Renal cortical epithelial cell (primary cell): ENCODE measurements at places on chromosomes 5 and 9. TPM values are rescaled to one million over a fixed set of nuclear protein-coding genes. Genes with fewer than 3 reads are reported as not detected.

GRCh38 chr9:120758544-120758943 lies 34.7 kb downstream of the FBXW2 start:
- no peak for DNase-seq

GRCh38 chr9:21607576-21607975 lies 125.5 kb upstream of the IFNE start:
- DNase-seq = no peak

DNA sequence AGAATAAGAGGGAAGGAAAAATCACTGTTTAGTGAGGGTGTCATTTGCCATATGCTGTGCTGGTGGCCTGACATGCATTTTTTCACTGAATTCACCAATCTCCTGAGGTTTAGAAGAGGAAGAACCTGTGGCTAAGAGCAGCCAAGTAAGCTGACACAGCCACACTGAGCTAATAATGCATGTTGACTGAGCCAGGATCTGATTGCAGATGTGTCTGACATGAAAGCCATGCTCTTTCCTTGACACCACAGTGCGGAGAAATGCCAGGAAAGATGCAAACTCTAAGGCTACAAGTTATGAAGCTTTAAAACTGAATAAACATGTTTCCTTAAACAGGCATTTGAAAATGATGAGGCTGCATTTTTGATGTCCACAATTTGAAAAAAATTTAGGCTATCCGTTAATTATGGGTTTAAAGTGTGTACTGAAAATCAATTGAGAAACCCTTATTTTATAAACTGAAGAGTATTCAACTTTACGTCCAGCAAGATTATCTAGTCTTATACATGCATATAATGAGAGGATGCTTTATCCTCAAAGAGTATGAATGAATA lies 208.6 kb downstream of the FBN2 start:
- no peak for DNase-seq

DNA sequence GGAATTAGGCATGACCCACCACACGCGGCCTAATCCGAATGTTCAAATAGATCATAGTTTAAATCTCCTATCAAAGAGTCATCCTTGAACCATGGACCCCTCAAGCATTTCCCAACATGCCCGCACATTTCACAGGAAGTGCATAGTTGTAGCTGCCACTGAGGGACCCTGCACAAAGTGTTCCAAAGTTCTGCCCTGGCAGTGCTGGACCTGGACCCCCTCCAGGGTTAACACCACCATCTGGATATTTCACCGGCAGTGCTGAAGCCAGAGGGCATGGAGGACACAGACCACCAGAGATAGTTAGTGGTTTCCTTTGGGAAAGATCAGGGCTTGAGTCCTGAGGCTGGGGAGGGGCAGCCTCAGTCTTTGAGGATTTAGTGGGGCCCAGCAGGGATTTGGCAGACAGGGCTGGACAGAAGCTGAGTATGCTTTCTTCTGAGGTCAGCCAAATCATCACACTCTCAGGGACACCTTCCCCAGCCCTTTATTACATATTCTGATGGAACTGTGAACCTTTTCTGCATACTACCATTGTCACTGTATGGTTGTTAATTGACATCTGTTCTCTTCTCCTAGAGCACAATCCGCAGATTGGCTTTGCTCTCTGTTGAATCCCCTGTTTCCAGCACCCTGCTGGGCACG lies 143.6 kb upstream of the EFNA5 start:
- no peak for DNase-seq

GRCh38 chr5:140322751-140323731 lies 20.1 kb upstream of the PFDN1 start:
- peak; percentile 94 for DNase-seq

DNA sequence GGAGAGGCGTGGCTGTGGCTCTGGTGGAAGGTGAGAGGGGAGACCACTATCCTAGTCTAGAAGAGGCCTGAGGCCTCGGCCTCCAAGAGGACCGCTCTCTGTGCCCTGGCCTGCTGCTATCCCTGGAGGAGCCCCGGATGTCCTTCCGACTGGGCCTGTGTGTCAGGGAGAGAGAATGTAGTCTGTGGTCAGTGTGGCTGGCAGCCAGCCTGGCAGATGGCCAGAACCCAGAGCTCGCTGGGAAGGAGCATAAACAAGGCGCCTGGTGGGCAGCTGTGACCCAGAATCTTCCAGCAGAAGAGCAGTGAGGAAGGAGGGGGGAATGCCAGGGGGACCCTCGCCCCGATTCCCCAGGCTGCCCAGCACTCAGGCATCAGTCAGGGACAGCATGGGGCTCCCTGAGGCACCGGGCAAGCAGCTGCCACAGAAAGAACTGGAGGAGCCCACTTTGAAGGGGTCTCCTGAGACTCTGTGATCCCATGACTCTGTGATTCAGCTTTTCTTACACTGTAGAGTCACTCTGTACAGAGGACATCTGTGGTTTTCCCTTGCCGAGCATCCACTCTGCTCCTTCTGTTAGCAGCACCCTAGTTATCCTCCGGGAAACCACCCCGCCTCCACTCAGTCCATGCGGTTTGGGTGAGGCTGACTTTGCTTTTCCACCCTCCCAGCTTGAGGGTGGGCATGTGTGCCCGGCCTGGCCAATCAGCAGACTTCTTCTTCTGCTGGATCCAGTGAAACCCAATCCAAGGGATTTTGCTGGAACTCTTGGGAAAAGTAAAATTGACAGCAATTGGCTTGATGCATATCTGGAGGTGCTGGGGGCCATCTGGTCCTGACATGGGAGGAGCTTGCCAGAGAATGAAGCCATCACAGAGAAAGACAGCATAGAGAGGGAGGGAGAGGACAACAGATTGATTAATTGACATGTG lies 46.2 kb upstream of the PWWP2A start:
- DNase-seq = peak; percentile 98

GRCh38 chr9:136578626-136578914 lies 32.7 kb upstream of the NOTCH1 start:
- DNase-seq = no peak

DNA sequence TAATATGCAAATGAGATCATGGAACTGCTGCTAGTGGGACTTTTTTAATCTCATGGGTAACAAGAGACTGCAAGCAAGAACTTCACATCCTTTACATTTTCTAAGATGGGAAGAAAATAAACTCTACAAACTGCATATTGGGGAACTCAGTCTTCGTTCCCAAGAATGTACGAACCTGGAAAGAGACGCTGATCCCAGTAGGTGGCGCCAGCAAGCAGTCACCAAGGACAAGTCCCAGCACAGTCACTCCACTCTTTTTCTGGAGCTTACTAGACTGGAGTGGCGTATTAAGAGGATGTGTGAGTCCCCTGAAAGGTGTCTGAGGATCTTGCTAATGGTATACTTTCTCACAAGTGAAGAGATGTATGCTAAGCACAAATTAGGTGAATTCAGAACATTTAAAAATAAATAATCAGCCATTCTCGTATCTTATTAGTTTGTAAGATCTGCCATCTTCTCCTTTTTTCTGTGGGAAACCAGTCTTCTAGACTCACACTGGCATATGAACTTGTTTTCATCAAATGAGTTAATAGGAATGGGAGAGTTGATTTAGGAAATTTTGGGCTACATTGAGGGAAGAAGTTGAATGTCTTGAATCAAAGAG lies 16.0 kb upstream of the PUM3 start:
- peak; percentile 54 for DNase-seq

DNA sequence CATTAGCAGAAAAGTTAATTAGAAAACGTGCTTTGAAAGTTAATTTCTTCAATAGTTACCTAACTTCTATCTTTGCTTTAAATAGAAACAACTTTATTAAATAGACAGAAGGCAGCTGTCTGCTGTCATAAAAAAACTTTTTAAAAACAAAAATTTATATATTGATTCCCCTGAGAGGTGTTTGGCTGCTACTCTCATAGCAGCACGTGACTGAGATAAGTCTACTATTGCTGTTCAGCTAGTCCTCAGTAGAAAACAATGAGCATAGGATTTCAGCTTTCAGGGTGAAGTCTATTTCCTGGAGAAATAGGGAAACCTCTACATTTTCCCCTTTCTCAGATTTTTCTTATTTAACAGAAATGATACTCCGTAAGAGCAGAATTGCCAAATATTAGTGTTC lies 135.0 kb upstream of the FBN2 start:
- DNase-seq = no peak

GRCh38 chr9:91546574-91546973 lies 122.9 kb upstream of the NFIL3 start:
- peak; percentile 66 for DNase-seq

DNA sequence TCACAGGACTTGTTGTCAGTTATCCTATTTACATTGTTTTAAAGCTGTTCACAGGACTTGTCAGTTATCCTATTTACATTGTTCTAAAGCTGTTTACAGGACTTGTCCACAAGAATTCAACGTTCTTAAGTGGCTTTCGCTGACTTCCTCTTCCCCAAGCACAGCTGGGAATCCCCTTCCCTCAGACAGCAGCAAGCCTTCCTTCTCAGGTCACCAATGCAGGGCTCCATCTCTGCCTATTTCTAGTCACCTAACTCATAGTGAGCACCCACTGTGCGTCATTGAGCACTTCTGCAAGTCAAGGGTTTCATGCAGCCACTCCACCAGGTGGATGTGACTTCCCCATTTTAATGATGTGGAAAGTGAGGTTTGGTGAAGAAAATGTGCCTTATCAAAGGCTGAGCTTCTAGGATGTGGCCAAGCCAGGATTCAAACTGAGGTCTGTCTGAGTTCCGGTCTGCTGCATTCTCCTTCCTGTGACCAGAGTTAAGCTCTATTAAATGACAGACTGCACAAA lies 109.8 kb upstream of the ZNF462 start:
- peak; percentile 43 for DNase-seq

DNA sequence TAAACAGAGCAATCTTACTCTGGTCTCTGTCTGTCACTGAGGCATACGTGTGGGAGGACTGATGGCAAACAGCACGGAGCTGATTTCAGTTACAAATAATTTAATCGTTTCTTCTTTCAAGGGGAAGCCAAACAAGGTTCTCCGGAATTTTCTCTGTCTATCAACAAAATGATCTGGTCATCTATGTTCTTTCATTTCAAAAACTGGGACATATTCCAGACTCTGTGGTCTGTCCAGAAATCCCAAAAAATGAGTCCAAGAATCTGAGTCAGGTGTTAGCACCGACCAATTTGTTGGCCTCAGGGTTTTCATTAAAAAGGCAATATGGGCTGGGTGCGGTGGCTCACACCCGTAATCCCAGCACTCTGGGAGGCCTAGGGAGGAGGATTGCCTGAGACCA lies 69.9 kb upstream of the ZNF608 start:
- DNase-seq = no peak

- DNase-seq = no peak
These were observed 739.3 kb upstream of the ZNF608 start for GRCh38 chr5:125485771-125486170.

DNA sequence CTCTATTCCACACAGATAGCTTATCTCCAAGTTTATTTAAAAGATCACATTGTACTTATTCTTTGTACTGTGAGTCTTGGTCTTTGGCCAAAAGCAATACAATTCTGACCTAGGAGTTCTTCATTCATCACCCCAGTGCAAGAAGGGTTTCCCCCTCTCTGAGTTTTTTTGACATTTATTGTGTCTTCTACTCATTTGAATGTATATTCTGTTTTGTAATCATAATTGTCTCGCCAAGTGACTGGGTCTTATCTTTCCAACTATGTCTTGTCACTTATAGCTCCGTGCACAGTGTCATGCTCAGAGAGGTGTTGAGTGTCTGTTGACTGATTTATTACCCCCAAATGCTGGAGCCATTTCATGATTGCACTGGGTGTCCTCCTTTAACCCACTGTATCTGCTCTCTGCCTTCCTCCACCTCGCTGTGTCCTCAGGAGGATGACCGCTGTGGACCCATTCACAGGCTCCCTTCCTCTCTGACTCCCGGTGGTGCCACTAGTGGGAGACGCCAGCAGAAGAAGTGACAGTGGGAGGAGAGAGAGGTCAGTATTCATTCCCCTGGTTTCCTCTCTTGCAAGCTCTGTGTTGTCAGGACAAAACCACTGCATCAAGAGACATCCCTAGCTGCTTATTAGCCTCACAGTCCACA lies 11.2 kb upstream of the TRIO start:
- DNase-seq = no peak

DNA sequence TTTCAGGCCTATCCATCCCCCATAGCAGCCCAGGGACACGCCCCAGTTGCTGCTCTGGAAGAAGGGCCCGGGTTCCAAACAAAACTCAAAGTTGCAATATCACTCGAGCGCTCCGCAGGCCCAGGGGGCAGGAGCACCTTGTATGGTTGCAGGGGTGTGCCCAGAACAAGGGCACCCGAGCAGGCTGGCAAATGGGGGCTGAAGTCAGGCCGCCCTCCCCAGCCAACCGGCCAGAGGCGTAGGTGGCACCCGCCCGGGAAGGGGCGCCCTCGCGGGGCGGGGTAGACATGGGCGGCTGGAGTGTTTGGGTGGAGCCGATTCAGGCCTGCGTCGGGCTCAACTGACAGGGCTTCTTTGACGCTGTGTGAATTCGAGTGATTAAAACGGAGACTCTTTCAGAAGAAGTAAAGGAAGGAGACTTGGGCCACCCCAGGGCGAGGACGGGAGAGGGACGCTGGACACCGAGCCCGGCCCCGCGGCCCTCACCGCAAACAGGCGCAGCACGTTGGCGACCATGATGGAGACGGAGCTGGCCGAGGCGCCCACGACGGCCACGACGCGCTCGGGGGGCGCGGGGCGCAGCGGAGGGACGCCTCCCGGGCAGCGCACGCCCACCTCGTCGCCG lies 1.1 kb downstream of the GRM6 start:
- DNase-seq = no peak

GRCh38 chr5:141870228-141870627 lies 8.0 kb downstream of the PCDH1 start:
- DNase-seq = peak; percentile 49

DNA sequence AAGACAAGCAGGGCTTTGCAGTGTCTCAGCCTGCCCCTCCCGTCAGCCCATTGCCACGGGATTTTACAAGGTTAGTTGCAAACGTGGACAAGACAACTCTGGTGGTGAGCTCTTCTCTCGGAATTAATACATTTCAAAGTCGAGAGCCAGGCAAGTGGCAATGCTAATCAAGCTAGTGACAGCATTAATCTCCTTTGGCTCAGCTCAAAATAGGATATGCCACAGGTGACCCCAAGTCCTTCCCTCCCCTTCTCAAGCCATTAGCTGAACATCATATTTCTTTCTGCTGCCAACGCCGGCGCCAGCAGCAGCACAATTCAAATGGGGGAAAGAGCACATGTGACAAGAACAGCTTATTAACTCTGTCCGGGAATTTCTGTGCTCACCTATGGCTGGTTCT lies 190.1 kb downstream of the ATPSCKMT start:
- DNase-seq = no peak

DNA sequence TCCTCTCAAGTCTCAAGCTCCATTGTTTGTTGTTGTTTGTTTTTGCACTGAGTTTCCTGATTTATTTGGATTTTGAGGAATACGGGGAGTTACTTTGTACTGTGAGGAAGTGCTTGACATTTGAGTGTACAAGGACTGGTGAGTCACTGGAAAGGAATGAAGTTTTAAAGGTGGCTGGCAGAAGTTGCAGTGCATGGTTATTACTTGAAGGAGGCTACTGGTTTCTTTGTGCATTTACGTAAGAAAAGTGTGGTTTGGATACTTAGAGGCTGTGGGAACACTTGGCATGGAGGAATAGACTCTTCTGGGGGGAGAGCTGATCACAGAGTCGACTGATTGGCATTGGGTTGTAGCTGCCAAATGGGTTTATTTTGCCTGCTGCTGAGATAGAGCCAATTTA lies 919.0 kb downstream of the TAF11L14 start:
- DNase-seq = peak; percentile 72

NEUROG1 gene
- not detected in 2 replicates for total RNA-seq

SHB gene
- total RNA-seq = 36.6 and 37.3 TPM in 2 replicates

DOCK8 gene
- 0.85 and 1.6 TPM in 2 replicates for total RNA-seq

IL31RA gene
- total RNA-seq = 1.0 and 1.2 TPM in 2 replicates
